ENCODE measurements at places on chromosomes 4 and X. TPM values are rescaled to one million over a fixed set of nuclear protein-coding genes. Genes with fewer than 3 reads are reported as not detected.

CLTRN gene
- total RNA-seq = 0.09 TPM

DGAT2L6 gene
- not detected for total RNA-seq

EFNB1 gene
- total RNA-seq = 43.4 TPM

MPC1L gene
- not detected for total RNA-seq

PNMA3 gene
- total RNA-seq = 0.09 TPM

ADAM29 gene
- total RNA-seq = not detected

SMARCA1 gene
- total RNA-seq = 48.0 TPM

HMX1 gene
- not detected for total RNA-seq

GPR173 gene
- 1.7 TPM for total RNA-seq

KDR gene
- 321 TPM for total RNA-seq
